ENCODE measurements at places on chromosomes 7 and 10.

- peak; percentile 72 for DNase-seq
Measured at GRCh38 chr7:1193593-1194424, 33.8 kb upstream of the ZFAND2A start.

DNA sequence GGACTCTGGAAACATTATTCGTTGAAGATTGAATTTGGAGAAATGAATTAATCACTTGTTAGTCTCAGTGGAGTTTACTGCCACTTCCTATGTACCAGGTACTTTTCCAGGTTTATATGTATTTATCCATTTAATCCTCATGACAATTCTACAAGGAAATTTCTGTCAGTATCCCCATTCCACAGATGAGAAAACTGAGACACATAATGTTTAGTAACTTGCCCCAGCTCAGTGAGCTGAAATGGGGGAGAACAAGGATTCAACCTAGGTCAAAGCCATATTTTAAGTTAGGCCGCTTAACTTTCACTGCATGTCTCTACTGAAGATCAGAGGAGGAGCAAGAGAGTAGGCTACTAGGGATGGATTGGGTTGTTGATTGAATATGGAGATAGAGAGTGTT is 4.6 kb upstream of the SCIN start:
- DNase-seq, result no peak

GRCh38 chr7:46939558-46939957 is 642.4 kb downstream of the TNS3 start:
- no peak for DNase-seq

- DNase-seq, result no peak
Measured at GRCh38 chr7:2465928-2466327, 10.3 kb downstream of the GRIFIN start.

DNA sequence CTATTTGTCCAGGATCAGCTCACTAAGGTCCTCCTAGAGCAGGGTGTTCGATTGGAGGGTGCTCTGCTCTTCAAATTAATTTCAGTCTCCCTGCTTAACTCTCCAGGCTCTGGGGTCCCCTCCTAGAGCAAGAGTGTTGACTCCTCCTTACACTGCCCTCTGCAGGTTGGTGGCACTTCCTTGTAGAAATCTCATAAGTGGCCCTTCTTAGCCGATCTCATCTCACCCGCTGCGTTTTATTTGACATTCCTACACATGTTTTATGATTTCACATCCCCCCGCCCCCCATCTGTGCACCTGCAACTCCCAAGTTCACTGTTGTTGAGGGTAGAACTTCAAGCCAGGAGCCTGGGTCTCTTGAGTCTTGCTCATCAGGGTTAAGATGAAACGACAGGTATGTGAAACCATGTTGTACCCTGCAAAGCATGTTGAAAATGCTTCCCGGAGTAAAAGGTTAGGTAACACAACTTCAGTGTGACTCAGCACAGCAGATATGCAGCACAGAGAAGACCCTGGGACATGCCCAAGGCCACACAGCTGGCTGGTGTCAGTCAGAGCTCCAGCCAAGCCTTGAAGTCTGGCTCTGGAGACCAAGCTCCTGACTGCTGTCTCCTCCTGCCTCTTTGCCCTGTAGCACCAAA is 171.2 kb downstream of the PRKAG2 start:
- no peak for DNase-seq

DNA sequence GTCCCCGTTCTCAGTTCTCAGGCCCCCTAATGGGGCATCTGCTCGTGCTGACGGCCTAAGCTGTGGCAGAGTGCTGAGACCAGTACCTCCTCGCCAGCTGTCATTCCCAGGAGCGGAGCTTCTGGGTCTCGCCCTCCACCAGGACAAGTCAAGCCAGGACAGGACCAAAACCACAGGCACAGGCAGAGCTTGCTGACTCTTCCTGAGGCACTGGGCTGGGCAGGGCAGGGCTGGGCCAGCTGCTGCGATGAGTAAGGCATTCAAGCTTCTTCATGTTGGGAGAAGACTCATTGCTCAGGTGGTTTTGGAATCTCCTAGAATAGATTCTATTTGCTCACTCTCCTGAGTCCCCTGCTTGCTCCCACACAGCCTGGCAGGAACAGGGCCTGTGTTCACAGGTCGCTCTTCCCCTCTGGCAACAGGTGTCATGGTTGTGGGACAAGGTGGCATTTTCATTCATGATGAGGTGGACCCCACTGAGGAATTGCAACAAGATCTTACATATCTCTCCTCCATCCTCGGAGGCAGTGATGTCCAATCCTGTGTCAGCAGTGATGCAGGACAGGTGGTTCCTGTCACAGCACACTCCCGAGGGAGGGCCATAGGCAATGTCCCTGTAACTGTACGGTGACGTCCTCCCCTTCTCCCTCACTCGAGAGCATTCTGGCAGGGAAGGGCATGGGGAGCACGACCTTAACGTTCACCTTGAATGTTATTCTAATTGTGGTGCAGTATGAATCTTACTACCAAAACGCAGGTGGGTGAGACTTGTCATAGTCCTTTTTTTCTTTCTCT is 17.0 kb upstream of the SH3PXD2A start:
- DNase-seq, result peak; percentile 93

- DNase-seq, result no peak
Measured at GRCh38 chr7:52168085-52168484, 851.5 kb upstream of the COBL start.

- DNase-seq, result no peak
Measured at GRCh38 chr7:134350709-134351108, 34.0 kb upstream of the SLC35B4 start.

GRCh38 chr7:101223528-101223927 is 5.6 kb downstream of the ZNHIT1 start:
- DNase-seq, result no peak

GRCh38 chr7:1532456-1533254 is 2.2 kb downstream of the MAFK start:
- peak; percentile 89 for DNase-seq

DNA sequence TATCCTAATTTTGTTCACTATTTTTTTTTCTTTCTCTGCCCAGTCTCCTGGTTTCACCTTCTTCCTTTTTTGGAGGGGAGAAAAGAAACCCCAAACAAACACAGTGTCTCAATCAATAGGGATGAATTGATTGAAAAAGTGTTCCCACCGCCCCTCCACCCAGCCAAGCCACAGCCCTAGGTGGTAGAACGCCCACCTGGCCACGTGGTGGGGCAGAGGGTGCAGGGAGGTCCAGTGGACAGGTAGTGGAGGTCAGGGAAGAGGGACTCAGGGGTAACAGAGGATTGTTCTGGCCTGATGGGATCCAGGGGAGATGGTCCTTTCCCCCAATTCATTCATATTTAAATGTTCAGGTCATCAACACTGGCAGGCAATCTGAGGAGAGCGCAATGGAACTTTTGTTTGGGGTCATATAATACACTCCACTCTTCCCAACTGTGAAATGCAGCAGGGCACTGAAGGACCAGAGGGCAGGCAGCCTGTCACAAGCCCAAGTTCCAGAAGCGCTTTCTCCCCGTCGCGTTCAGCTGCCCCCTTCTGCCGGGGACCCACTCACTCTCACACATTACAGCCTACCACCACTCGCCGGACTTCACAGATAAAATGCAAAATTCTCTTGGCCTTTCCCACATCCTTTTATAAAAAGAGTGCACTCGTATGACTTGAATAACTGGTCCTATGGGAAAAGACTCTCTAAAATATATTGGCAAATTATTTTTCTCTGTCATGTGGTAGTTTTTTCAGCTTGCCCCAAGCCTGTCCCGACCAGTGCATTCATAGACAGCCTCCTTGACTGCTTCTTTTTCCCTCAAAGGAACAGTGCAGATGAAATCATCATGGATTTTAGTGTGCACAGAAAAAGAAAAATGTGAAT is 1.6 kb downstream of the INHBA start:
- no peak for DNase-seq

DNA sequence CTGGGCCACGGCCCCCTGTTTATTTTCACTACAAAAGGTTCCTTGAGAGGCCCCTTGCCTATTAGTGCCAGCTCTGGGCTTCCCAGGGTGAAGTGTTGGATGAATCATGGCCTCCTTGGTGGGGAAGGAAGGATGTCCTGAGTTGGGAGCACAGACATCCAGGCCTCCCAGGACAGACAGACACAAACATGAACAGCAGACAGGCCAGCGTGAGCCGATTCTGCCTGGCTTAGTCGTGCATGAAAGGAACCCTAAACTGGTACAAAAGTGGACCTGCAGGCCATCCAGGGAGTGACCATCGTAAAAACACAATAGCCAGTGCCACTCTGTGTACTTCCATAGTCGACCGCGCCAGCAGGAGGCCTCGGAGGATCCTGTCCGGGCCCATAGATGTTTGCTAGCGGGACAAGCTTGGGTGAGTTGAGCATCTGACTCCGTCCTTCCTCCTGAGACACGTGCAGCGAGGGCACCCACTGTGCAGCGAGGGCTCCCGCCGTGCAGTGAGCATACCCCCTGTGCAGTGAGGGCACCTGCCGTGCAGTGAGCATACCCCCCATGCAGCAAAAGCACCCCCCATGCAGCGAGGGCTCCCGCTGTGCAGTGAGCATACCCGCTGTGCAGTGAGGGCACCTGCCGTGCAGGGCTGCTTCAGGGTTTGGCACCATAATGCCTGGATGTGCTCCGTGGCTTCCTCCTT is 51.3 kb upstream of the PRKAR1B start:
- DNase-seq, result no peak

DNA sequence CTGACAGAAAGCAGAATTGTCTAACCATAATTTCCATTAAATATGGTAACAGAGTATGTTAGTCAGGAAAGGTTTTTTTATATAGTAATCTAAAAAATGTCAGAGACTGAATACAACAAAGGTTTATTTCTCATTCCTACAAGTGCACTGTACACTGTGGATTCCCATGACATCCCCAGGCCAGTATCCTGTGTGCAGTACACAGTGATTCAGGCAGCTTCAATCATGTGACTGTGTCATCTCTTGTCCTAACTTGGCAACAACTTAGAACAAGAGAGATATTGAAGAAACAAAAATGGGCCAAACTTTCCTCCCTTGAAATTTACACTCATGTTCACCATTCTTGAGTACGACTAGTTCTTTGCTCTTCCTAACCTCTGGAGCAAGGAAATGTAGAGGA is 189.8 kb upstream of the SEMA3A start:
- no peak for DNase-seq

- DNase-seq, result peak; percentile 26
Measured at GRCh38 chr7:139362302-139362701, 2.6 kb downstream of the LUC7L2 start.

GRCh38 chr10:78292982-78293865 is 259.6 kb downstream of the RPS24 start:
- no peak for DNase-seq

- DNase-seq, result no peak
Measured at GRCh38 chr7:100358027-100358856, at the start of gene PILRB. Gene PILRB, plus strand, starts transcription at chr7:100358117. Its CDS starts 186 bp downstream, at chr7:100358303.

DNA sequence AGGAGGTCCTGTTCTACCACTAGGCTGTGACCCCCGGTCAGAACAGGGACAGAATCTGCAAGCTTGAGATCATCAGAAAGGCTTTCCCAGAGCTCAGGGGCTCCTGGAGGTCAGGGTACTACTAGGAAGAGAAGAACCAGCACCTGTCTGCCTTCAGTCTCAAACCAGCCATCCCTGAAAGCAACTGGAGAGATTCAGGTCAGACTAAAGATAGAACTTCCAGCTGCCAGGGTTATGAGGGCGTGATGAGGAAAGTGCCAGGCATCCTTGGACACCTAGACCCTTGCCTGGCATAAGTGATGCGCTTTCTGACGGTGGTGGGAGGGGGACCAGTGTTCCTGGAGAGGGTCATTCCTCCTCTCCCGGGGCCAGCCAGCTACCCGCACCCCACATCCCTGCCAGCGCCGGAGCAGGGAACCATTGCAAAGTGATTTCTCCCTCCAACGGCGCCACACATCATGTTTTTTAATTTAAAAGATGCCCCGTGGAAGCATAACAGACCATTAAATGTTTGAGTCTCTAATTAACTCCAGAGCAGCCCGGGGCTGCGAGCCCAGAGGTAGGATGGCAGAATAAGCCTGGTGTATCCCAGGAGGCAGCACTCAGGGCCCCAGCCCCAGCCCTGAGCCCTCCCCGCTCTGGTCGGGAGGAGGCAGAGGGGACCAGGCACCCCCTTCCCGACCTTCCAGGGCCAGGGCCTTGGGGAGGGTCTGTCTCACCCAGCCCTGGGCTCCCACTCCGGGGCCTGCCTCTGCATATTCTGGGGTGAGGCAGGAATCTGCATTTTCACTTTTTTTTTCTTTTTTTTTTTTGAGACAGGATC is 64.0 kb downstream of the ELFN1 start:
- DNase-seq, result no peak

DNA sequence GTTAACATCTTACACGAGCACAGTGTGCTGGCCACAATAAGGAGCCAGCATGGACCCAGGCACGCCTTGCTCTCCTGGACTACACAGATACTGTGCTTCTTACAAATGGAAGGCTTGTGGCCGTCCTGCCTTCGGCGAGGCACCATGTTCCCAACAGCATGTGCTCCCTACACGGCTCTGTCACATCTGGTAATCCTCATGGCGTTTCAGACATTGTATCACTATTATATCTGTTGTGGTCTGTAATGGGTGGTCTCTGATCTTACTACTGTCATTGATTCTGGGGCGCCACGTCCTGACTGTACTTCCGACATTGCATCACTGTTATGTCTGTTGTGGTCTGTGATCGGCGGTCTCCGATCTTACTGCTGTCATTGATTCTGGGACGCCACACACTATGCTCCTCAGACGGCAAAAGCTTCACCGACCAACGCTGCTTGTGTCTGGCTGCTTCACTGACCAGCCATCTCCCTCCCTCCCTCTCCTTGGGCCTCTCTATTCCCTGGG is 195.4 kb downstream of the MAD1L1 start:
- no peak for DNase-seq

GRCh38 chr7:94367949-94368348 is 26.7 kb upstream of the COL1A2 start:
- no peak for DNase-seq

DNA sequence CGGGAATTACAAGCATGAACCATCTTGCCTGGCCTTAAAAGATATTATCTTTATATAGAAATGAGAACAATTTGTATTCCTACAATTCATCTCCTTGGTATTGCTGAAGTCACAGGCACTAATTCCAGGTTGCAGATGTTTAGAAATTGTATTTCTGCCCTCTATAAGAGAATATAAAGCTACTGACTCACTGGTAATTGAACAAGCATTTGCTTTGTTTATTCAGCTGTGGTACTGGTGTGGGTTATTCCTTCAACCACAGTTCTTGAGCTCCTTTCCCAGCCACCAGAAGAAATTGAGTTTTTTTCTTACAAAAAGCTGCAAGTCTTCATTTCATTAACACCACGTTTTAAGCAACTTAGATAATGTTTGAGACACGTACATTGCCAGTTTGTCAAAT is 29.0 kb upstream of the MPP7 start:
- DNase-seq, result peak; percentile 27

GRCh38 chr7:124263232-124263827 is 230.5 kb upstream of the TMEM229A start:
- no peak for DNase-seq
